ENCODE measurements at places on chromosomes 5 and 9.

DNA sequence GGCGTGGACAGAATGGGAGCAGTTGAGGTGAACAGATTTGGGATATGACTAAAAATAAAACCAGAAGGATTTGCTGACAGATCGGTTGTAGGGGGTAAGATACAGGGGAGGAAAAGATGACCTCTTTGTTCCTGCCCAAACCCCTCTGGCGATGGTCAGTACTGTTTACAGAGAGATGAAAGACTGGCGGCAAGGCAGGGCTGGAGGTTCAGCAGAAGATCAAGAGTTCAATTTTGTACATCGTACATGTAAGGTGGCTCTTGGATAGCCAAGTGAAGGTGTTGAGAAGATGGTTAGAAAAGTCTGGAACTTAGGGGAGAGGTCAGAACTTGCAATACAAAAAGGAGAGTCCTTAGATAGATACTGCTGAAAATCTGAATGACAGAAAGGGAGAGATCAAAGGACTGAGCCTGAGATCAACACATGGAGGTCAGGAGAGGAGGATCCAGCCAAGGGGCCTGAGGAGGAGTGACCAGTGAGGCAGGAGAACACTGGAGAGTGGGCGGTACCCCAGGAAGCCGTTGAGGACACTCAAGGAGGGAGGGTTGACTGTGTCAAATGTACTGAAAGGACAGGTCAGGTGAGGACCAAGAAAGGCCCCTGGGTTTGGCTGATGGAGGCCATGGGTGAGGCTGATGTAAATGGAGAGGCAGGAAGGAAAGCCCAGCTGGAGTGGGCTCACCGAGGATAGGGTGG is 7.1 kb downstream of the IL4 start:
- no peak for DNase-seq

DNA sequence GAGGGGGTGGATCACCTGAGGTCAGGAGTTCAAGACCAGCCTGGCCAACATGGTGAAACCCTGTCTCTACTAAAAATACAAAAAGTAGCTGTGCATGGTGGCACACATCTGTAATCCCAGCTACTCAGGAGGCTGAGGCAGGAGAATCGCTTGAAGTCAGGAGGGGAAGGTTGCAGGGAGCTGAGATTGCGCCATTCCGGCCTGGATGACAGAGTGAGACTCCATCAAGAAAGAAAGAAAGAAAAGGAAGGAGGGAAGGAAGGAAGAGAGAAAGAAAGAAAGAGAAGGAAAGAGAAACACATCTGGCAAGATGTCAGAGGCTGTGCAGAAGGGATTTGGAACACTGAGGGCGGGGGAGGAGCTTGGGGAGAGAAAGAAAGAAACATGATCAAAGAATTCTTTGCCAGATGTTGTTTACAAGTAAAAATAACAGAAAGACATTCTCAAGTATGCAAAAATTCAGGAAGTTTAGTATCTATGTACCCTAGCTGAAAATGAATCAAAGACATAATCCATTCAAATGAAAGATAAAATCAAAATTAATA is 93.7 kb downstream of the AK8 start:
- DNase-seq: no peak

GRCh38 chr9:121753802-121754654 is 102.6 kb downstream of the DAB2IP start:
- no peak for DNase-seq

- no peak for DNase-seq
Observed at GRCh38 chr5:160660132-160660531, 191.9 kb downstream of the ATP10B start.

- DNase-seq: no peak
Observed at GRCh38 chr5:171596391-171596878, 177.0 kb downstream of the FGF18 start.

- no peak for DNase-seq
Observed at GRCh38 chr5:68648944-68649857, 433.6 kb downstream of the PIK3R1 start.

DNA sequence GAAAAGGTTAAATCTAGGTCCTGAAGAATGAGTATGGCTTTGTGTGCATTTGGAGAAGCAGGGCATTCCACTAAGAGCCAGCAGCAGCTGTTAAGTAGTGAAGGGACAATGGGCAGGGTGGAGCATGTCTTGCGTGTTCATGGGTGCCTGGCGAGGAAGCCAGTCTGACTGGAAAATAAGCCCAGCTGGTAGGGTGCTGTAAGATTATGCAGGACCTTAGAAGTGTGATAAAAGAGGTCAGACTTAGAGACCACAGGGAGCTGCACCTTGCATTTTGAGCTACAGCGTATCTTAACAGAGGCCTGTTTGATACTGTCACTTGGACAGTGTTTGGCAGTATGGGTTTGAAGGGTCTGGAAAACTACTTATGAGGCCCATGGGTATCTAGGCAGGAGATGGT is 131.7 kb upstream of the ELL2 start:
- no peak for DNase-seq

DNA sequence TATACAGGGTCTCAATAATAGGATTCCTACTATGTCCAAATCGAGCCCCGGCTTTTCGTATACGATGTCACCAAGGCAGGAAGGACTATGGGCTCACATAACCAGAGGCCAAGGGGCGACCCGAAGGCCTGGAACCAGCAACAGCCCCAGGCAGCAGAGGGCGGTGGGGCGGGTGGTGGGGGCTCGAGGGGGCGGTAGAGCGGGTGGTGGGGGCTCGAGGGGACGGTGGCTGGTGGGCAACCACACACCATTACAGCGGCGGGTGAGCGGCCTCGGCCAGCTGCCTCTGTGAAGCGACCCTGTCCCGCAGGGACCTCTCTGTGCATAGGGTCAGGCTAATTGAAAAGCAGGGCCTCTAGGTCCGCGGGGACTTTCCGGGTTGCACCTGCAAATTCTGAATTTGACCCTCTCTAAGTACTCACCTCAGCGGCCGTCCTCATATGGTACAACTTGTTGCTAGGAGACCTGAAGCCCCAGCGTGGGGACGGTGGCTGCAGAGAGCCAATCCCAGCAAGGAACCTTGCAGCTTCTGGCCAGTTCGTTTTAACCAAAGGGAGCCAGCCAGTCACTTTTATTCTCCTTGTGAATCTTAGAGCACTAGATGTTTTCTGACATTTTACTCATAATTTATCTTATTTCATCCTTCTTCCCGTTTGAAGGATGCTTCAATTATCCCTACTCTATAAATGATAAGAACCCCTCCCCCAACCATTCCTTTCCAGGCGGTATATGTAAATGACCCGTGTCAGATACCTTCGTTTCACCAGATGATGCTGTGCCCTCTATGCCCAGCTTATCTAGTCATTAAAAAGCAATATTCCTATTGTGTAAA is at the start of gene NME5:
Gene NME5 (minus strand): TSS at position 480 of the 832 bp plus-strand sequence. CDS start 648 bp downstream, outside the sequence.
- peak; percentile 60 for DNase-seq

GRCh38 chr5:33487236-33487635 is 46.5 kb downstream of the TARS1 start:
- no peak for DNase-seq

DNA sequence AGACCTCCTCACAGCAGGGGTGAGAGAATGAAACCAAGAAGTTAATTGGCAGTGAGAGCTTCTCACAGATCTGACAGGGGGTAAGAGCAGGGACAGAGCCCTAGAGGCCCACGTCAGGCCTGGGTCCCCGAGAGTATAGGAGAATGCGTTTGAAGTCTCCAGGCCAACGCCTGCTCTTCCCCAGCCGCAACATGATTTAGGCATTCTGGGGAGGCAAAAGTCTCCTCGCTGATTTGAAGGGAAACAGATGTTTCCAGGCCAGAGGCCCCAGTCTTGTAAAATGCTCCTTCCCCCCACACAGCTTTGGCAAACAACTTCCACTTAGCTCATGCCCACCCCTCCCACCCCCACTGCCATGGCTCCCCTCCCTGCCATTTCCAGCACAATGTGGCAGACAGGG is 239.2 kb upstream of the TRIM32 start:
- DNase-seq: no peak

- no peak for DNase-seq
Observed at GRCh38 chr9:111691672-111692329, 30.4 kb downstream of the GNG10 start.

GRCh38 chr5:146363161-146363874 is 24.7 kb downstream of the POU4F3 start:
- no peak for DNase-seq

GRCh38 chr5:172926796-172927195 is 32.4 kb upstream of the RPL26L1 start:
- DNase-seq: no peak

DNA sequence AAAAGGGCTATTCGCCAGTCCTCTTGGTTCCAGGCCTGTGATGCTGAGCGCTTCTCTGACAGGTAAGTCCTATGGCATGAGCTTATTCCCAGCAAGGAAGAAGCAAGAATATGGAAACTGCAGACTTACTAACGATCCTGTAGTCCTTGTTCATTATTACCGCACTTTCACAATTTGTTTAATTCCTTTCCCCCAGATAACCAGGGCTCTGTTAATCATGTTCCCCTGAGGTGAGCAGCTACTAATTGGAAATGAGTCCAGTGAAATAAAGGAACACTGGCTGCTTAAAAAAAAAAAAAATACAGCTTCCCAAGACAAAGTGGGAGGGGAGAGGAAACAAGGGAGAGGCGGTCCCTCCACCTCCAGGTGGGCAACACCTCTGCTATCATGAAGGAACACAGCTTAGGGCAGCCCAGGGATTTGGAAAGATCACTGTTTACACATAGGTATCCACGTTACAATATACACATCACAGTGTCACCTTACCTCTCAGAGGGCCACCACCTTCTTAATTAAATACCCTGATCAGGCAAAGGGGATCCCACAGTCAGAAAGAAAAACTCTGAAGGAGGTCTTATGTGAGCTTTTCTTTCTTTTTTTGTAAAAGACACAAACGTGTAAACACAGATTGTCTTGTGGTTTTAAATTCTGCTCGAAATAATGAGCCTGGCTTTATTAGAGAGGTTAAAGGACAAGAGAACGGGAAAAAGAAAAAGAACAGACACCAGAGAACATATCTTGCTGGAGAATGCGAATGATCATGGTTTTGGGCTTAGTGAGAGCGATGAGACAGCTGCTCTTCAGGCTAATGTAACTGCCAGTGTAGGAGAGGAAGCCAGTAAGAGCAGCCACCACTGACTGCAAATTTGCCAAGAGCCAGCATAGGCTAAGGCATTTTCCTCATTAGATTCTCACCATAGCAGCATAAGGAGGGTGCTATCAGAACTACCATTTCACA is 258.6 kb downstream of the CRB2 start:
- no peak for DNase-seq

DNA sequence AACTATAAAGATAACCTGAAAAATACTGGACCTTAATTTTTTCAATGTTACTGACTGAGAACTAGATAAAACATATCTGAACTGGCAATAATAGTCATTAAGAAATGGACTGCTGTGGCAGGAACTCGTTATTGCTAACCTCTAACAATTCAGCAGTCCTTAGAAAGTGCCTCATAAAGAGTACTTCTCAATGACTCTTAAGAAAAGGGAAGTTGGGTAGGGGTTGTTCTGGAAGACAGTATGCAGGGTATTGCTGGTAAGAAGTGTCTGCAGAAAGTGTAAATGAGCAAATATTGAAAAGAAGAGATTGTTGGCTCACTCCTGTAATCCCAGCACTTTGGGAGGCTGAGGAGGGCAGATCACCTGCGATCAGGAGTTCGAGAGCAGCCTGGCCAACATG is 27.9 kb downstream of the FOXD1 start:
- no peak for DNase-seq

DNA sequence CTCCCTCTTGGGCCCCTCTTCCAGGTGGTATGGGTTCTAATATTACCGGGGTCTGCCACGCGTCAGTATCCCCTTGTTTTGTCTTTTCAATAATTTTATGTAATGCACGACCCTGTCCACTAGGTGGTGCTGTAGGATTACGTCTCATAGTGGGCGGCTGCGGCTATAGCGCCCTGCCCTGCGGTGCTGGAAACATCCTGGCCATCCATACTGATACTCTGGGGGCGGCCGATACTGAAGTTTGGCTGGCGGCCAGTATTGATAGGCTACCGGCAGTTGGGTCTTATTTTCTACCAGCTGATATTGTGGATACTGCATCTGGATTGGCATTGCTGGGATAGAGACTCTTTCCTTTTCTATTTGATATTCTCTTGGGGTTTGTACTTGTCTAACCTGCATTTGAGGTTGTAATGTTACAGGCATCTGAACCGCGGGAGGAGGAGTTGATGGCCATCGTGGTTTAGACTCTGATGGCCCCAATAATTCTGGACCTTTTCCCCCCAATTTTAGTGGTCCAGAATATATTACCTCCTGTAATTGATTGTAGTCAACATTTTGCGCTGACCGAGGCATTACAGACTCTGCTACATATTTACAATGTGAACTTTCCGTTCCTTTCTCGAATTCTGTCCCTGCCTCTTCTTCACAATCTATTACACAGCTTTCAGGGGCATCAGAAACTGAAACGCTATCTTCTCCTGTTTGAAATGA is 3.3 kb upstream of the TMEM141 start:
- DNase-seq: peak; percentile 78

GRCh38 chr9:14271093-14271673 is 42.8 kb downstream of the NFIB start:
- DNase-seq: peak; percentile 77

DNA sequence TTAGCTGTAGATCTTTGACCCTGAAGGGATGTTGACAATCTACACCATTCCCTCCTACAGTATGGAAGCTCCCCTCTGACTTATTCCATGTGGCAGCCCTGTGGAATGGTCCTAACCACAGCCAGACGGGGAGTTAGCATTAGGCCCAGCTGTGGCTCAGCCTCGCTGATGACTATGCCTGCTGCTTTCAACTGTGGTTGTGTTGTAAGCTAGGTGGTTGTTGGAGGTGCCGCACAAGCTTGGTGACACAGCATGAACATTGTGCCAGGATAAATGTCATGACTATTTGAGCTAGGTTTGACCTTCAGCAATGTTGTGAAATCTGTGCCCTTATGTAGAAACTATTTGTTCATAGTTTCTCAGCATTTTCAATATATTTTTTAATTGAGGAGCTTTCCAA is 40.6 kb downstream of the SGCD start:
- no peak for DNase-seq

DNA sequence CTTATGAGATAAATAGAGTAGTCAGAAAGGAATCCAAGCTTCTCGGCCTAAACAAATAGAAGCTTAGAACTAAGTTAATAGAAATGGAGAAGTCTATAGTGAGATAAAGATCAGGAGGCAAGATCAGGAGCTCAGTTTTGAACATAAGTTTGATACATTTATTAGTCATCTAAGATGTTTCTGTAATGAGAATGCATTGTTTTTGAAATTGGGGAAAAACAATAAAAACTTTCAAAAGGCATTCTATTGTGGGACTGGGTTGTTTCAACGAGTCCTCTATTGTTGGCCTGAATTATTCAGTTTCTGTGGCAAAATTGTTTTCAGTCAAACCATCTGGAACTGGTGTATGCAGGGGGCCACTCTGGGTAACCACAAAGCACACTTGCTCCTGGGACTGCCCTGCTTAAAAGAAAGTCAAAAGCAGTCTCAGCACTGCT is 181.0 kb upstream of the CLINT1 start:
- DNase-seq: no peak

DNA sequence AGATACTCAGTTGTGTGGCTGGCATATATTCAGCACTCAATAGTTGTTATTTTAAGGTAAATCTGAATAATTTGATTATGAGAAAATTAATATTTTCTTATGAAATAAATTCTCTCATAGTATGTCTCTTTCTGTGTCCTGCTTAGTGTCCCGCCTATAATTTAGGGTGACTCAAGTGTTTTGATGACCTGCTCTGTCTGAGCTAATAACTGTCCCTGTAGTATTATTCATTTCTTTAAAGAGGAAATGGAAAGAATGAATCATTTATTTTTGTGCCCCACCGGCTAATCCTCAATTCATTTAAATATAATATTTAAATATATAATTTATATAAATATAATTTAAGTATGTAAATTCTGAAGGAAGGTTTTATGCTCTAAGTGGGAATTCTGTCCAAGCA is 4.1 kb downstream of the SLC1A1 start:
- no peak for DNase-seq

GRCh38 chr5:3634061-3634460 is 38.4 kb downstream of the IRX1 start:
- no peak for DNase-seq

- no peak for DNase-seq
Observed at GRCh38 chr9:6052293-6052919, 37.0 kb upstream of the RANBP6 start.

Data from NCI-H524 (cell line).